Fibroblast of lung (primary cell): ENCODE measurements at places on chromosomes 2 and 18.

- peak; percentile 82 for DNase-seq
These were observed 70.5 kb upstream of the TTC39C start for GRCh38 chr18:23943903-23944624.

- no peak for DNase-seq
These were observed 86.8 kb downstream of the ESCO1 start for GRCh38 chr18:21513741-21514140.

GRCh38 chr2:76073992-76074604 is 363.4 kb upstream of the GCFC2 start:
- no peak for DNase-seq

GRCh38 chr2:193539188-193539587 is 1344.5 kb upstream of the TMEFF2 start:
- no peak for DNase-seq
